ENCODE measurements at places on chromosomes 12 and 14.

DNA sequence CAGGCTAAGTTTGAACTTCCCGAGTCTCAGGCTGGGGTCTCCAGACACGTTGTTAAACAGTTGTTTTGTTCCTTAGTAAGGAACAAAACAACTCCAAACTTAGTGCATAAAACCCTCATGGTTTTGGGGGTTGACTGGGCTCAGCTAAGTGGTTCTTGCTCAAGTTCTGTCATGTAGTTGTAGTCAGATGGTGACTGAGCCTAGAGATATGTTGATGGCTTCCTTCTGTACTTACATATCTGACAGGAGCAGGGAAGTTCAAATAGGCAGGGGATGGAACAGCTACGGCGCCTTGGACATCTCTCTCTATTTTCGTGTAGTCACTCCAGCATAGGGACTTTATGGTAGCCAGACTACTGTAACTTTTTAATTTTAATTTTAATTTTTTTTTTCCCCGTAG is 45.7 kb downstream of the SPATS2 start:
- no peak for DNase-seq

GRCh38 chr14:69260190-69260860 is 367 bp downstream of the GALNT16 start:
- DNase-seq: no peak

GRCh38 chr14:54627219-54627539 is 60.3 kb downstream of the SAMD4A start:
- DNase-seq: no peak

DNA sequence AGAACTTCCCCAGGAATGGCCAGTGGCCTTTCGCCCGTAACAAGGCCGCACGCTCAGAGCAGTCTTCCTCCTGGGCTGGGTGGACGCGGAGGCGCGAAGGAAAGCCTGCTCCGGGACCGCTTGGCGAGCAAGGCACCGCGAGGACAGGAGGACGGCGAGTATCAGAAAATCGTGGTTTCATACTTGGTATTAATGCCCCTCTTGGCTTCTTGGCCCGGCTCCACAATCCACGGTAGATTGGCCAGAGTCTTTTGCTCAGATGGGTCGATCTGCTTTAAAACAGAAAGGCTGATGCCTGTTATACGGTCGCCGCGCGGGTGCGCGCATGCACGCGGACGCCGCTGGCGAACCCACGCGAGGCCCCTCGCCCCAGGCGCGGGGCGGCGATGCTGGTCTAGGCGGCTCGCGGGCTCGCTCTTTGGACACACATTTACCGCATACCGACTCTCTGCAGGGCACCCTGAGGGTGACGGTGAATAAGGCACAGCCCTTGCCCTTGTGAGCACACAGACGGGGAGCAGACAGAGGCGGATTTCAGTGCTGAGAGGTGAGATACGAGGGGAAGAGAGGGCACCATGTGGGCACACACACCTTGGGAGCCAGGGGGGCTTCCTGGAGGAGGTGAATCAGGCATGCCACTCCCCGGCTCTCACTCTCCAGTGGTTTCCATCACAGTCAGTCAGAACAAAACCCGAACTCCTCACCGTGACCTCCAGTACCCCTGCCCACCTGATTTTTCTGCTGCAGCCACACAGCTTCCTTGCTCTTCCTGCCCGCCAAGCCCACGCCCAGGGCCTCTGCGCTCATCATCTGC is 100.7 kb downstream of the APAF1 start:
- no peak for DNase-seq

DNA sequence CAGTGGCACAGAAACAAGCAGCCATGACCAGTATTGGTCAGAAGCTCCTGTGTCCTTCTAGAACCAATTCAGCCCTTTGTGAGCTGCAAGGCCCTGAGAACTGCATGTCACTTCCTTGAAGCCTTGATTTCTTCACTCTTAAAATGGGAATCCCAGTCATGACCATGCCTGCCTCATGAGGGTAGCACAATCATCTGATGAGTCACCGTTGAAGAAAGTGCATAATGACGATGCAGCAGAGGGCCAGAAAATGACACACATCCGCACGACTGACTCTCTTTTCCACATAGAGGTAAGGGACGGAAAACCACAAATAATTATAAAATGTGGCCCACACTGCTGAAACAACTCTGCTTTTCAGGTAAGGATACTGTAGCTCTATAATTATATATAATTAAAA is 777.4 kb downstream of the BCL11B start:
- DNase-seq: no peak

- DNase-seq: peak; percentile 84
Observed at GRCh38 chr12:65615118-65615517, 209.2 kb upstream of the HMGA2 start.

DNA sequence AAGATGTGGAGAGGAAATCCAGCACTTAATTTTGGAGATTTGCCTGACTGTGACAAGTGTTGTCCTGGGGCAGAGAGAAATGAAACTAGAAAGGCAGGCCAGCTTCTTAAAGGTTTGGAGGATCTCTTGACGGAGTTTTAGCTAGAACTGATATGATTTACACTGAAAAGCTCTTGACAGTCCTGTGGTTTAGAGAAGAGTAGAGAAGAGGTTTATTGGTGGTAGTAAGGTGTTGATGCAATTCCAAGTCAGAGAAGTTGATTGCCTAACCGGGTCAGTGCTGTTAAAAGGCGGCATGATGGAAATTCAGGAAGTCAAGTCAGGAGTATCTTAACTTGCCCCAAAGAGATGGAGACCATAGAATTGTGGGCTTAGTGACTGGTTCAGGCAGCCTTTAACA is 89.0 kb upstream of the TRAF3 start:
- DNase-seq: no peak

- DNase-seq: no peak
Observed at GRCh38 chr14:84323450-84323849, 1206.5 kb upstream of the FLRT2 start.

DNA sequence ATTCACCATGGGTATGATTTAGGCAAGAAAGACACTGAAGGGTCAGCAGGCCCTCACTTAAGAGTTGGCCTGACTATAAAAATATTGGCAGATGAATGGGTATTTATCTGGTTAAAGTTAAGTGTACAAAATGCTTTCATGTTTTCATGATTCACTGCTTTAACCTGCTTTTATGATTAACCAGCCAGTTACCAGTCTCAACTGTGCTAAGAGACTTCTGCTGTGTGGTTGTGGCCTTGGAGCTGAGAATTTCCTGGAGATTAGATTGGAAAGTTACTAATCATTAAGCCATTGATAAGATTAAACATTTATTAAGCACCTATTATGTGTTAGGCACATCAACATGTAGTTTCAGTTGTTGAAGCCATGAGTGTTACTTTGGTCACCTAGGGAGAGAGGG is 68.9 kb downstream of the RASSF8 start:
- no peak for DNase-seq

DNA sequence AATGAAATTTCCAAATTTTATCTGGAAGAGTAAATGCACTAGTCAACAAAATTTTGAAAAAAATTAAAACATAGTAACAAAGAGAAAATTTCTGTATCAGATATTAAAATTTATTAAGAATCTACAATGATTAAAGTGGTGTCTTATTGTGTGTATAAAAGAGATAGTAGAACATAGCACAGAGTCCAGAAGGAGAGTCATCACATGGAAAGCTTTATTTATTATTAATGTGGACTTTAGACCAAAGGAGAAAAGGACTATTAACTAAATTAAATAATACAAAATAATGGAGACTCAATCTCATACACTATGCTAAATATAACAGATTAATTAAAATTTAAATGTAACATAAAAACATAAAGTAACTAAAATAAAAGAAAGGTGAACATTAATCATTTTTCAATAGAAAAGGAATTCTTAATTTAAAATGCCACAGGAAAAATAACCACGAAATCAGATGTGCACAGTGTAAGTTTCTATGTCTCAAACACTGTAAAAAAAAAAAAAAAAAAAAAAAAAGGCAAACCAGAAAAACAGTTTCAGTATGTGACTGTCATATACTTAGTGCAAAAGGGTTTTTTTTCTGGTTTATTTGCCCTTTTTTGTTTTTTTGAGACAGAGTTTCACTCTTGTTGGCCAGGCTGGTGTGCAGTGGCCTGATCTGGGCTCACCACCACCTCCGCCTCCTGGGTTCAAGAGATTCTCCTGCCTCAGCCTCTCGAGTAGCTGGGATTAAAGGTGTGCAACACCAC is 95.4 kb downstream of the MYF5 start:
- DNase-seq: no peak

- no peak for DNase-seq
Observed at GRCh38 chr12:53053218-53054111, 3.6 kb downstream of the TNS2 start.

- no peak for DNase-seq
Observed at GRCh38 chr12:118342090-118342489, 30.6 kb downstream of the TAOK3 start.

DNA sequence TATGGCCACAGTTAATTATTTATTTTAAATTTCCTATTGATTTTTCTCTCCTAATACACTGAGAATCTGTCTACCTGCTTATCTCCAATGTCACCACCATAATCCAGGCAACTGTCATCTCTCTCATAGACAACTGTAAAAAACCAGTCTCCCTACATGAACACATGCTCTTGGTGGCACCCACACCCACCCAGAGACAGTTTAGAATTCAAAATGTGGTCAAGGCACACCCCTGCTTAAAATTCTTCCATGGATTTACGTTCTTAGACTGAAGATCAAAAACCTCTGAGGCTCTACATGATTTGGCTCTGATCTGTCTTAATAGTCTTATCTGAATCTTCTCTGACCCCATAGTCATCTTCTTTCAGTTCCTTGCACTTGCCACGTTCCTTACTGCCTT is 241.1 kb upstream of the ABCD2 start:
- no peak for DNase-seq
